ENCODE measurements at places on chromosomes 5 and 9.

DNA sequence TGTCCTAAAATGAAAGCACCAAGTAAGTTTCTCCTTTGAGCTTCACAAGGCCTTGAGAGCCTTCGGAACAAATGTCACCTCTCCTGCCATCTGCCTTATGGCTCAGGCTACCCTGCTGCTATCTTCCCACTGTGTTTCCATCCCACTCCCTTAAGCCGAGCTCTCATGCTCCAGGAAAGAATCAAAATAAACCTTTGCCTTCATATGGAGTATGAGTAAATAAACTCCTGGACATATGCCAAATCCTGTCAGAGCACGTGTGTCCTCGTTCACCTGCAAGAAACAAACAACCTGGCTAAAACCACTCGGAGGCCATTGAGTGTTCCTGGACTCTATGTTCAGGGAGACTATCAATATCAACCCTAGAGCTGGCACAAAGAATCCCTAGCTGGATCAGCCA is 122.3 kb upstream of the CCDC112 start:
- no peak for DNase-seq

DNA sequence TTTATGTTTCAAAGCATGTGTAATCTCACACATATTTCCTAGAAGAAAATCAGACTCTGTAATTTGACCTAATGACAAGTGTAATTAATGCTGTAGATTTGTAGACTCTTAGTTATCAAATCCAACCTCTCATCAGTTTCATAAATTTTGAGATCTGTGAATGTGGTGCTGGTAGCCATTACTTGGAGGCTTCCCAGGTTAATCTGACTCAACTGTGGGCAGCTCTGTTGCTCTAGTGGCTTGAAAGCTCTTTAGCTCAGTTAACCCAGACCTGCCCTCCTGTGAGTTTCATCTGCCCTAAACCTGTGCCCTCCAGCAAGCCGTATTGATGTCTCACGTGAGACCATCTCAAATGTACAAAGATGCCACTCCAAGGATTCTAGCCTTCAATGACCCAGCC is 323.4 kb downstream of the FBXL7 start:
- no peak for DNase-seq

- DNase-seq = no peak
Measured at GRCh38 chr5:127642949-127643348, 5.9 kb upstream of the CTXN3 start.

GRCh38 chr9:20611691-20612287 is 10.5 kb downstream of the MLLT3 start:
- peak; percentile 66 for DNase-seq

DNA sequence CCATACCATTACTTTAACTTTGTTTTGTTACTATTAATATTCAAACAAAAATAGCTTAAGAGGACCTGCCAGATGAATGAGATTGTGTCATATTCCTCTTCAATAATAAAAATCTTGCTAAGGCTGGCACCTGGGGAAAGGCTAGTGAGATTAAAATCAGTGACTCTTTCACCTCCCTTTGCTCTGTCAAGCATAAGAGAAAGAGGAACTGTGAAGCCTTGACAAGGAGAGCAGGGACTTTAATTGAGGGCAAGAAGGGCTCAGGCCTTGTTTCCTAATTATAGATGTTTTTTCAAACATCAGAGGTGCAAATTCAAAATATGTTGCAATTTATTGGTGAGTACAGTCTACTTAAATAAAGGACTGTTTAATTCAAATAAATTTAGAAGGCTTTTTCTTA is 91.7 kb downstream of the SPATA31D1 start:
- no peak for DNase-seq

GRCh38 chr9:93642961-93643360 is 66.6 kb downstream of the PHF2 start:
- no peak for DNase-seq
